Large intestine (tissue), 12 donors: ENCODE measurements at places on chromosomes 6 and 20.

DNA sequence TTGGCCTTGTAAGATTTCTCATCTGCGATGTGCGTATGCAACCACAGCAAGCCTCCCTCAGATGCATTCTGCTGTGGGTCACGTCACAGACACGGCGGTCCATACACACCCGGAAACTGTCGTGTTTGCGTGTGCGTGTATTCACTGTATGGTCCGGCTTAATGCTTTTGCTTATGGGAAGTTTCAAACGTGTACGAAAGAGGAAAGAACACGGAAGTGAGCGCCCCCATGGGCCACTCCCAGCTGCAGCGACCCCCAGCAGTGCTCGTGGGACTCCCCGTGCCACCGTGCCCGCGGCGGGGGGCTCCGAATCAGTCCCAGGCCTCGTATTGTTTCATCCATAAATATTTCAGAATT, 10.2 kb downstream of the DLL1 start:
- no peaks in the 10 kb centered on the region for H3K4me1 ChIP-seq
- peaks cover 22% of the 10 kb centered on the region for H3K36me3 ChIP-seq
- H3K27me3 ChIP-seq, result peaks cover 8% of the 10 kb centered on the region
- DNase-seq, result no peak
- H3K4me3 ChIP-seq, result peak overlapping the region; percentile 36

GRCh38 chr6:38284802-38285394, 354.8 kb downstream of the BTBD9 start:
- no peaks in the 10 kb centered on the region for H3K27me3 ChIP-seq
- DNase-seq, result peak; percentile 75
- H3K4me1 ChIP-seq, result peaks cover 8% of the 10 kb centered on the region
- H3K36me3 ChIP-seq, result no peaks in the 10 kb centered on the region
- H3K4me3 ChIP-seq, result no peak overlapping the region
- H3K27ac ChIP-seq, result peak overlapping the region; percentile 10

DNA sequence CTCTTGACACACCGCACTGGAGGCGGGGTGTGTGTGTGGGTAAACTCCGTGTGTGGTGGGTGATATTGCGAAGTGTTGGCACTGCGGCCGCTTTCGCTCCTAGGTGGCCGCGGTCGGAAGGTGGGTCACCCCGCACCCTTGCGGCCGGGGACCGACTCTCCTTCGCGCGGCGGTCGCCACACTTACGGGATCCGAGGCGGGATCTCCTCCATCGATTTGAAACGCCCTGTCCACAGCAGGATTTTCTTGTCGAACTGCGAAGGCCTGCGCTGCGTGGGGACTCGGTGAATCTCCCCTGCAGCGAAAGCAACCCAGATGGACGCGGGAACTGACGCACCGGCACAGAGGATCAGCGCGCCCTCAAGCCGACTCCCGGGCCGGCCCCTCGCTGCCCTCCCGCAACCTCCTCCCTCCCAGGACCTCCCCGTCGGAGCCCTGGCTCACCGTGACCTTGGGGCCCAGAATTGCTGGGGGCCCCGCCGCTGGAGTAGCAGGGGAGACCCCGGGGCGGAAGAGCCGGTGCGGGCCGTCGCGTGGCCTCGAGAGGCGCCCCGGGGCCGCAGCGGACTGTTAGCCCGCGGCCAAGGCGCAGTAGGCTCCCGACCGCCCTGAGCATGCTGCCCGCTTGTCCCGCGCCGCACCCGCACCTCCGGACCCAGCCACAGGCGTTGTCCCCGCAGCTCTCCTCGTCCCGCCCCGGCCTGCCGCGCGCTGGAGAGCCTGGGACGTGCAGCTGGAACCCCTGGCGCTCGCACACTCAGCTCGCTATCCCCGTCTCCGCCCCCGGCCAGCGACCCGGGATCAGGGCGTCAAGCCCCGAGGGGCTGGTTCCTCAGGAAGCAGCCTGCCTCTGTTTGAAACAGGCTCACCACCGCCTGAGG, at the start of gene FAM162B:
TSS of gene FAM162B (minus strand) at position 759 of the 881 bp plus-strand sequence. CDS start at position 616, 143 bp downstream.
- no peaks in the 10 kb centered on the region for H3K4me1 ChIP-seq
- DNase-seq, result no peak
- H3K36me3 ChIP-seq, result no peaks in the 10 kb centered on the region
- H3K27ac ChIP-seq, result no peak within 1 kb of the TSS

DNA sequence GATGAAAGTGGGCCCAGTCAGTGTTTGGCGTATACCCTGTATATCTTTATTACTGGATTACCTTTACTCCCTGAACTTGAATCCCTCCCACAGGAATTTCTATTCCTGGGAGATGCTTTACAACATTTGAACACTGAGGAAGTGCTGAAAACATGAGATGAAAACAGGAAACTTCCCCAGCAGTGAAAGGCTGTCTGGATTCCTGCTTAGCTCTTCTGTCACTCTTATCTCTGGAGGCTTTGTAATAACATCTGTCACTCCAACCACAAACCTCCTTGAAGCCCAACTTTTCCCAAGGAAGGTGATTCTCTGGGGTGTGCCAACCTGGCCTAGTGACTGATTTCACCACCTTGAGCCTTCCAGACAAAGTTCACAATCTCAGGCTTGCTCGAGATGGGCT, 264.5 kb upstream of the BMP2 start:
- H3K27ac ChIP-seq, result no peak overlapping the region
- no peaks in the 10 kb centered on the region for H3K27me3 ChIP-seq
- no peaks in the 10 kb centered on the region for H3K36me3 ChIP-seq
- H3K4me1 ChIP-seq, result no peaks in the 10 kb centered on the region
- no peak for DNase-seq
- H3K4me3 ChIP-seq, result no peak overlapping the region

DNA sequence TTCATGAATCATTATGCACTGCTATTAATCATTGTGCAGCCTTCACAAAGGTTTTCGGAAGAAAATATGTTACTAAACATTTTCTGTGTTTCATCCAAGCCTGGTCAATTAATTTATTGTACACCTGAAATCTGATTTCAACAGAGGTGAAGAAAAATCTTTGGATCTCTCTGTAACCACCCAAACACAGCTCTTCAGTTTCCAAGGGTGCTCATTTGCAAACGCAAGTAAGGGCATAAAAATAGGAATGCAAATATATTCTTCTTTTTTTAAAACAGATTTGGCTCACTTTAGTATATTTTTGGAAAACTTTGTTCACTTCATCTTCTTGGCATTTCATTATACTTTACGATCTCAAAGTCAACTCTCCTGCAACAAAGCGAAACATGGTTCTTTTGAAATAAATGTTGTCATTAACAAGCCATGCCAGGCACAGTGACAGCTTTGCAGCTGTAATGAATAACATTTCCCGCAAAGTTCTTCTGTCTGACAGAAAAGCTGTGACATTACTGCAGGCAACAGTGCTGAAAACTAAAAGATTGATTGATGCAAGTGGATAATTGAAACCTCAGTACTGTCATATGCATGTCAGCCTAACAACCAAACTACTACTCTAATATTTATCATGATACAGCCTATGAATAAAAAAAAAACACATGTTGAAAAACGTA, 348.3 kb downstream of the FRK start:
- H3K36me3 ChIP-seq, result no peaks in the 10 kb centered on the region
- DNase-seq, result no peak
- H3K27ac ChIP-seq, result no peak overlapping the region
- no peaks in the 10 kb centered on the region for H3K4me1 ChIP-seq
- no peaks in the 10 kb centered on the region for H3K27me3 ChIP-seq
- H3K4me3 ChIP-seq, result no peak overlapping the region
